ENCODE measurements at places on chromosomes 6 and 20.

GRCh38 chr6:124283486-124283885, 479.8 kb downstream of the NKAIN2 start:
- no peak for DNase-seq

- DNase-seq: no peak
Observed at GRCh38 chr6:139254196-139254595, 37.6 kb downstream of the TXLNB start.

DNA sequence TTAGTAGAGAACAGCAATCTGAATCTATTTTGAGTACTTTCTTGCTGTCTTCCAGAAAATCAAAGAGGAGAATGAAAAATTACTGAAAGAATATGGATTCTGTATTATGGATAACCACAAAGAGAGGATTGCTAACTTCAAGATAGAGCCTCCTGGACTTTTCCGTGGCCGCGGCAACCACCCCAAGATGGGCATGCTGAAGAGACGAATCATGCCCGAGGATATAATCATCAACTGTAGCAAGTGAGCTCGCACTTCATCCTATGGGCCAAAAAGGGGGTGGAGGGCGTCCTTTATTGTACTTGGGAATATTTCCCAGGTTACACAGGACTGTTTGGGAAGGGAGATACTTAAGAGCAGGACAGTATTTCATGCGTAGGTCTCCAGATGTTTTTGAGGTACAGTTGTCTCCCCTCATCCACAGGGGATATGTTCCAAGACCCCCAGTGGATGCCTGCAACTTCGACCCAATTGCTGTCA, 37.3 kb upstream of the PLCG1 start:
- no peak for DNase-seq

DNA sequence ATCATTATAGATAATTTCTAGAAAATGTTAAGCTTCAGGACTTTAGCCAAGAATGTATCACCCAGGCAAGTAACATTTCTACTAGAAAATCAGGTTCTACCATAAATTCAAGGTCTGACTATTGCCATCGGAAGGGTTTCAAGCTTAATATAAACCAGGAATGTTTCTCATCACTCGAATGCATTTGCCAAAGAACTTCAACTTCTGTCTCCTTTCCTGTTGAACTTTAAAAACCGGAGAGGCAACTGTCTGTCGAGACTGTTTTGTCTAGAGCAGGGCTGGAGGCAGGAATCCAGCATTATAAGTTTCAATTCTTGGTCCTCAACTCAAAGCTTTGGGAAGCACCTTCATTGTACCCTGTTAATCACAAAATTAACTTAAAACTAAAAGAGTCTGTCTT, 264.7 kb downstream of the ZNF217 start:
- no peak for DNase-seq

- DNase-seq: no peak
Observed at GRCh38 chr6:38043259-38043753, 223.8 kb downstream of the ZFAND3 start.

DNA sequence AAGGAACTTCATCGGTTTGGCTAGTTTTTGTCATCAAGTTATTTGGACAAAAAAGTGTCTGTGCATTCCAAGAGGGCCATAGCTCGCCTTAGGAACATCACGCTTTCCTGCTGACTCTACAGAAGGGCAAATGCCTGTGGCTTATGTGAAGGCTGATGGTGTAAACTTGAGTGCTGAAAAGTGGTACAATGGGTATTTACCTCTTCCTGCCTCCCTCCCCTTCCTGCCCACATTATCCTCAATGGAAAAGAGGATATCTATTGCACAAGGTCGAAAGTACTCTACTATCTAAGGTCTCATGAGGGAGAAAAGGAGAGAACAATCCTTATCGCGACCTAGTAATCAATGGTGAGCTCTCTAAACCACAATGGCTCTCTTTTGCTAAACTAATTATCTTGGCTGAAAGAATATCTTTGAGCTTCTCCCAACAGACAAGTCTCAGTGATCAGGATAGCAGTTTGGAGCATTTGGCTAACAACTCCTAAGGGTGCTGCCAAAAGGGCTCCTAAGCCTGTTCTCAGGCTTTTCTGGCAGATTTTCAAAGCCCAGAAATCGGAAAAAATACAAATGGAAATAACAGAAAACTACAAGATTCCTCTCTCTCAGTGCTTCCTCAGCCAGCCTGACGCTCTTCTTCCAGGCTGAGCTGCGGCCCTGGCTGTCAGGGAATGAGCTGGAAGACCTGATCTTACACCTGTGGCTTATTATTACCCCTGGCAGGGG, 42.6 kb upstream of the ENPP1 start:
- no peak for DNase-seq

DNA sequence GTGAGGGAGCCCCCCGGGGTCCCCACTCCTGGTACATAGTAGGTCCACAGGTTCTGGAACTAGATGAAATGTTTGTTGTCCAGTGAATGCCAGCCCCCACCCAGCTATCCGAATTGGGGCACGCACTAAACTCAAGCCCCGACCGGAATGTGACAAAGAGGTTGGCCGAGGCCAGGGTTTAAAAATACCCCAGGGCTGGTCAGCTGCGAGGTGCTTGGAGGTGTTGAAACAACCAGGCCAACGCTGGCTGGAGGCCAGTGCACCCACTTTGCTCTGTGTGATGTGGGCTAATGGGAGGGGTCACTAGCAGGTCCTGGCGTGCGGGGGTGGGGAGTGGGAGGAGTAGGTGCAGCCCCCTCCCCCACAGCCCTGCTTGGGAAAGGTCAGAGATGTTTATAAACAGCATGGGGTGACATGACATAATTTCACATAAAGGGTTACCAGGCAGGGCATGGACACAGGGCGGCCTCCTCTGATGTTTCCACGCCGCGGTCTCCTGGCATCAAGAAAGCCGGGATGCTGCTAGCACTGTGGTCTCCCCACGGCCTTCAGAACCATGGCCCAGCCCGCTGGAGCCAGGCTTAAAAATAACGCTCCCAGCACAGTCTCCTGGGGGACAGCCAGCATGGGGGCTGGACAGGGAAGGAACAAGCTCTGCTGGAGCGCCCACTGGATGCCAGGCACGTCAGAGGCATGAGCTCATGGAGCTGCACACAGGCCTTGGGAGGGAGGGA, 111.2 kb upstream of the PTPN1 start:
- no peak for DNase-seq
